ENCODE measurements at places on chromosomes 6 and 20.

DNA sequence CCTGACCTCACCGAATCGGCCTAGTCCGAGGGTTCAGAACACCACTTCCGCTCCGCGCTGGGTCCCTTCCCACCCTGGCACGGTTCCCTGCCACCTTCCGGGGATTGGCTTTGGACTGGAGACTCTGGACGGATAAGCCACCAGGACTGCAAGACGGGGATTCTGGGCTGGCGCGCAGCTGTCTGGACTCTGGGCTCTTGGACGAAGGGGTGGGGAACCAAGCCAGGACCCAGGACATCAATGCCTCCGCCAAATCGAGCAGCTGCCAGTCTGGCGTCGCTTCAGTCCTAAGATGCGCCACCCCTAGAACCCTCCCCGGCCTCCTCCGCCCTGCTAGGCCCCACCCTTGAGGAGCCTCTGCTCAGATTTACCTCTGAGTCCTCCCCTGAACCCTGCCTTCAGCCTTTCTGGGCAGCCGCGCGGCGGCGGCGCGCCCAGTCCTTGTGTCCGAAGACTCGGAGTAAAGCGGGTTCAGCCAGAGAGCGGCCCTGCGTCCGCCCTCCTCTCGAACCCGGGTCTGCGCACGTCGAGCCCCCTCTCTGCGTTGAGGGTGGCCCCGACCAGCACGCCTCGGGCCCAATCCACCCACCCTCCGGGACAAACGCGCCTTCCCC is 1.2 kb downstream of the KCNK17 start:
- DNase-seq, result no peak

- DNase-seq, result peak; percentile 49
These were observed 4.1 kb upstream of the BNIP5 start for GRCh38 chr6:36340618-36341454.

- no peak for DNase-seq
These were observed 50.2 kb downstream of the CEP162 start for GRCh38 chr6:84177241-84177640.

DNA sequence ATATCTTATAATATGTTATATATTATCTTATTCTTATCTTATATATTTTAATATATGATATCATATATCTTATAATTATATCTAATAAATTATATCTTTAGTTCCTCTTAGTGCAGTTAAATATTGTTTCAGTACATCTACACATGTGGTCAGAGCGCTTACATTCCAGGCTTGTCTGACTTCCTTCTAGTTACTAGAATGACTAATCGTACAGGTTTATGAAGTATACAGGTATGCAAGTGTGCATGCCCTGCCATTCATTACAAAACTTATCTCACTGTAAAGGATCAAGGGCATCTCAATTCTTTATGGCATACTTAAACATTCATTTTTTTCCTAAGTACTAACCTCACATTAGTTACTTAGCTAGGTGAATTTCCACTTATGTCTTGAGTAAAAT is 1278.0 kb upstream of the MAP3K7 start:
- DNase-seq, result no peak

DNA sequence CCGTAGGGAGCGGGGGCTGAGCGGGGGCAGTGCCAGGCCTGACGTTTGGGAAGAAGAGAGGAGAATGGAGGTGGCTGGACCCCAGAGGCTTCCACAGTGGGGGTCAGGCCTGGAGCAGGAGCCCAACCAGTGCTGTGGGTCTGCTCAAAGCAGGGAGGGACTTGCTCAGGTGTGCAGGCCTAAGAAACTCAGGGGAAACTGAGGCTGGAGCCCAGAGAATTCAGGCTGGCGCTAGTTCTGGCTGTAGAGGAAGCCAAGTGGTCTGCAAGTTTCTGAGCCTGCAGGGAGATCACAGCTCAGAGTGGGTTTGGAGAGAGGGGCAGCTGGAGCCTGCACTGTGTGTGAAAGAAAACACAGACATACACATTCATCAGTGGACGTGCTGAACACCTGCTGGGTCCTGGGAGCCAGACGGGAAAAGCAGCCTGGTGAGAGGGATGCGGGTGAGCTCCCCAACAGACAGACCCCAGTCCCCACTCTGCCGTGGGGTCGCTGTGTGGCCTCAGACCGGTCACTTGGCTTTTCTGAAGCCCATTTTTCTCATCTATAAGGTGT is 17.7 kb upstream of the FOXP4 start:
- no peak for DNase-seq
